ENCODE measurements at places on chromosomes 13 and 19.
A peak's percentile ranks its signal among the peaks of the same experiment; 100 is the strongest.

- peak; percentile 15 for DNase-seq
Measured at GRCh38 chr19:55216461-55217198, 7.3 kb upstream of the PTPRH start.

DNA sequence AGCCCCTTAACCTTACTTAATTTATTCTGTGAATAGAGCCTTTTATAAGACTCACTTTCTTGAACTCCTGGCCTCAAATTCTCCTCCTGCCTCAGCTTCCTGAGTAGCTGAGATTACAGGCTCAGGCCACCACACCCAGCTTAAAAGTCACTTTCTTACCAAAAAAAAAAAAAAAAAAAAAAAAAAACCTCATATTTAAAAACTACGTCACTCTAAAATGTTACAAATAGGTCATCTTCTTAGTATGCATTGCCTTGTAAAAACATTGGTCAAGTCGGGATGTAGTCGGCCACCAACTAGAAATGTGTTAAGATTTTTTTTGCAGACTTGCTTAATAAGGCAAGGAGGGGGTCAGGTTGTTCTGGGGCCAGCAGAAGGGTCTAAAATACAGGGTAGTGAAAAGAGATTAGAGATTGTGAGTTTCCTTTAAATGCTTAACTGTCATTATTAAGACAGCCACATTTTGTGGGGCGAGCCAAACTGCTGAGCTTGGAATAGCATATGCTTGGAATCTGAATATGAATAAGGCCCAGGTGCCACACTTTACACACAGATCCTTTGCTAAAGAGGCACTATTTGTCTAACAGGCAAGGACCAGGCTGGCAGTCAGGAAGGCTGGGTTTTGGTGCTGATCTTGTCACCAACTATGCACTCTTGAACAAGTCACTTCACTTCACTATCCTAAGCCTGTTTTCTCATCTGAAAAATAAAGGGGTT, 16.5 kb upstream of the IL17D start:
- DNase-seq: no peak

GRCh38 chr19:41682437-41682836, 5.6 kb downstream of the CEACAM7 start:
- no peak for DNase-seq

GRCh38 chr19:6232601-6233055, 47.1 kb downstream of the MLLT1 start:
- no peak for DNase-seq

DNA sequence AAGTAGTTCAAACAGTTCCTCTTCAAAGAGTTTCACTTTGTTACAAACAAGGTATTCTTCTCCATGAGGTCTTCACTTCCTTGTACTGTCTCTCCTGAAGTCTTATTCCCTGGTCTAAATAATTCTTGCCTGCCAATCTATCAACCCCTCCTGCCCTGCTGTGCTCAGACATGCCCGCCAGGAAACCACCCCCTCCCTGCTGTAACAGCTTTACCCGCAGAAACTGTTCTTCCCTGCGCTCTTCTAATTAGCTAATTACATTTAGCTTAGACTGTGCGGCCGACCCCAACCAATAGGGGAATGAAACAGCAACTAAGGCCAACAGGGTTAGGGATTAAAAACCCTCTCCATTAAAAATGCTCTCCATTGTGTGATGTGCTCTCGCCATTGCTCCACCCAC, 46.7 kb downstream of the ZNF846 start:
- DNase-seq: no peak

- DNase-seq: no peak
Measured at GRCh38 chr13:83557845-83558244, 324.4 kb downstream of the SLITRK1 start.

DNA sequence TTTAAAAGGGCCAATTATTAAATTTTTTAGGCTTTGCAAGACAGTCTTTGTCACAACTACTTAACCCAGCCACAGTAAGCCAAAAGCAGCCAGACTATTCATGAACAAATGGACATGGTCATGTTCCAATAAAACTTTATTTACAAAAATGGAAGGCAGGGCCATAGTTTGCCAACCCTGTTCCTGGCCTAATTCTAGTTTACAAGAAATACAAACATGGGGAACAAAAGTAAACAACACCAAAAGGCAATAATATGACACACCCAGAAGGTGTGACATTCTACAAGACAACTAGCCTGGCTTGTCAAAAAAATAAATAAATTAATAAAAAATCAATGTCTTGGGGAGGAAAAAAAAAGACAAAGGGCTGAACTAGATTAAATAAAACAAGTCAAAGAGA, 24.8 kb upstream of the CCNP start:
- DNase-seq: no peak

GRCh38 chr19:12092065-12092867, 27.7 kb downstream of the ZNF844 start:
- DNase-seq: peak; percentile 12

DNA sequence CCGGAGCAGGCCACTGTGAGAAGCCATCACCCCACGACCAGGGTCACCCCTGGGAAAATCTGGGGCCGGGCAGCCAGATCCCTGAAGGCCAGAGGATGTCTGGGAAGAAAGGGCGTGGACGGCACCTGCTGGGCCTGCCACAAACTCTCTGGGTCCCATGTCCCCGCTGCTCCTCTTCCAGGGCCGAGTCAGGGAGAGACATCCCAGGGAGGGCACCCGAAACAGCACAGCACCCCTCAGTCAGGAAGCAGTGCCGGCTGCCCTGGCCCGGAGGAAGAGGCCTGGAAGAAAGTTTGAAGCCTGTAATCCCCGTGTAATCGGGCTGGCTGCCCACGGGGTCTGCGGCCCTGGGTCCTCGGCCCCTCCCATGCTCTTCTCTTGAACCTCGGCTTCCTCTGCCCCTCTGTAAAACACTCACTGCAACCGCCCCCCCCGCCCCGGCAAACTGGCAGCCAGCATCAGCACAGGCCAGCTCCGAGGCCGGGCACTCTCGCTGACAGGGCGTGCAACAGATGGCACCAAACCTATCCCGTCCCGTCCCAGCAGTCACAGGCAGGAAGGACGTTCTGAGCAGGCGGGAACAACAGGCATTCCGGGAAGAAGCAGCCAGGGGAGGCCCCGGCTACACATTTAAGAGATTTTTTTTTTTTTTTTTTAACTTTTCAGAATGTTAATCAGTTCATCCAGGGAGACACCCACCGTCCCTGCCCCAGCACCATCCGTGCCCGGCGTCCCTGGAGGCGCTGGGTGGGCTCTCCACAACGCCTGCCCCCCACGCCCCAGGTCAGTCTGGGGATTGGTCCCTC, 1.5 kb downstream of the SBNO2 start:
- DNase-seq: no peak

- DNase-seq: no peak
Measured at GRCh38 chr19:47324502-47324901, 7.5 kb upstream of the C5AR2 start.

GRCh38 chr13:45219938-45220375, 19.1 kb upstream of the KCTD4 start:
- DNase-seq: no peak

GRCh38 chr19:383922-384798, 24.8 kb downstream of the C2CD4C start:
- DNase-seq: no peak

DNA sequence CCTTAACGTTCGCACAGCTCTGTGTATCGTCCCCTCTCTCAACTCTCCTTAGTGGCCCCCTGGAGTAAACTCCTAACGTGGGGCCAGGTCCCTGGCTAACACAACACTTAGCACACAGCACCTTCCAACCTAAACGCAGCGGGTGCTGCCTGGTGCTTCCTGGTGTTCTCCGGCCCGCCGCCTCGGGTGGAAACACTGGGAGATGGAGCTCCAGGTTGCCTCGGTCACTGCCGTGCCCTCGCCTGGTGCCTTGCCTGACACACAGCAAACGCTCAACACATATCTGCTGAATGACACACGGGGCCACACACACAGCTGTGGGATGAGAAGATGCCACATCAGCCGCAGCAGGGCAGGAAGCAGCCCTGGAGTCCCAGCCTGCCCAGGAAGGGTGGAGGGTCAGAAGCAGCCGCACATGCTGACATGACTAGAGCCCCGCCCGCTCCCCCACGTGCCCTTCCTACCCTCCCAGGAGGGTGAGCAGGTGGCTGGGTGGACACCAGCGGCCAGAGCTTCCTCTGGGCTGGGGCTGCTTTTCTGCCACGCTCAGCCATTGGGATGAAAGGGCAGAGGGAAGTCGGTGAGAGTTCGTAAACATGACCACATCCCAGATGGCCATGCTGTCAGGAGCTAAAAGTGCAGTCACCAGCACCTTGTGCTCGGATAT, 6.6 kb downstream of the PEPD start:
- no peak for DNase-seq

DNA sequence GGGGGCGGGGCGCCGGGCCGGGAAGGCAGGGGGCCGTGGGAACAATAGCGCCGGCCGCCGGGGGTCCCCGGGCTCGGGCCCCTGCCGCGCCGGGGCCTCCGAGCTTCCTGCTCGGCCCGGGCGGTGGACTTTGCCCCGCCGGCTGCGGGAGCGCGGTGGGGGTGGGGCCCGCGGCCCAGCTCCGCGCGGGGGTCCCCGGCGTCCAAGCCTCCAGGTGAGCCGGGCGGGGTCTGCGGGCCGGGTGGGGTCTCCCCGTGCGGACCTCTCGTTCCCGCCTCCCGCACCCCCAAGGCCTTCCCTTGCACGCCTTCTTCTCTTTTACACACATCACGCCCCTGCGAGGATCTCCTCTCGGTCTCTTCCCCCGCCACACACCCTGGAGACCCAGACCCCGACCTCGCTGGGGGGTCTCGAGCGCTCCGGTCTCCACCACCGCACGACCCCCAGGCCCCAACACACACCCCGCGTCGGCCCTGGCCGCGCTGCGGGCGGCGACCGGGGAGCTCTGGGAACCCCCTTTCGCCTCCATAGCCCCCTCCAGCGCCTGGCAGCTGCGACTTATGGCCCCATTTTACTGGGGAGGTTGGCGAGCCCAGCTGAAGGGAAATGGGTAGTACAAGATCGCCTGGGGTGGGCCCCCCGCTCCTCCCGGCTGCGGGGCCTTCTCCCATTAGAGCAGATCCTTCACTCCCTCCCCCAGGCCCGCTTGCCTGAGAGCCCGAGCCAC, 711 bp downstream of the CAMSAP3 start:
- DNase-seq: no peak

DNA sequence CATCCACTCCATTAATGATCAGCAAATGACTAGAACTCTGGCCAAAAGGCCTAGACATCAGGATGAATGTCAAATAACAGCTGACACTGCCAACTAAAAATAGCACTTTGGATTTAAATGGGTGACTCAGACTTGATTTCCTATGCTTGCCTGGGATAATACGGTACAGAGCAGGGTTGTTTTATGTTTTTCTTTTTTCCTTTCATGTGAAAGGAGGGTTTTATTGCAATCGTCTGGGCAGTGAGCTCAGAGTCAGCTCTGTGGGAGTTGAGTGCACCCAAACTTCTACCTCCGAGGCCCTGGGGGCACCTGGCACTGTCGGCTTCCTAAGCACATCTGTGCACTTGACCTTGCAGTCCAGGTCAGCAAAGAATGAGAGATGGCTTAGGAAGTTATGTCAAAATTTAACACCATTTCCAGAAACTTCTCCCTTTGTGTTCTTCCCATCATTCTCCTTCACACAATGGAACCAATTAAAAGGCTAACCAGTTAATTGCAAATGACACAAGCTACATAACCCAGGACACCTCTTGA, 134.1 kb downstream of the LACC1 start:
- no peak for DNase-seq

GRCh38 chr19:6668691-6669090, 1.3 kb downstream of the TNFSF14 start:
- no peak for DNase-seq

- no peak for DNase-seq
Measured at GRCh38 chr19:35085947-35086346, 29.7 kb upstream of the FXYD3 start.

DNA sequence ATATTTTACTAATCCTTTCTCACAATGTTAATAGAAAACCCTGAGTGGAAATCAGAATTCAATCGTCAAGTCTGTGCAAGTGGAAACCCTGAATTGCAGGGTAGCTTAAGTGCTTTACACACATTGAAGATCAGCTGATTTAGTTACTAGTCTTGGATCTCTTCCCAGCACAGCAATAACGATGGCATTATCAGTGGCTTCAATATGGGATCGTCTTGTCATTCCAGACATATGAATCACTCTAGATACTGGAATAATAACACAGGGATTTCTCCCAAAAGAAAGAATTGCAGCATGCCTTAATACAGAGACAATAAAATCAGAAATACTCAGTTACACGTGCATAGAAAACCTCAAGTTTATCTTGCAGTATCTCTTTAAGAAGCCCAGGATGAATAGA, 12.6 kb upstream of the METTL21C start:
- no peak for DNase-seq

DNA sequence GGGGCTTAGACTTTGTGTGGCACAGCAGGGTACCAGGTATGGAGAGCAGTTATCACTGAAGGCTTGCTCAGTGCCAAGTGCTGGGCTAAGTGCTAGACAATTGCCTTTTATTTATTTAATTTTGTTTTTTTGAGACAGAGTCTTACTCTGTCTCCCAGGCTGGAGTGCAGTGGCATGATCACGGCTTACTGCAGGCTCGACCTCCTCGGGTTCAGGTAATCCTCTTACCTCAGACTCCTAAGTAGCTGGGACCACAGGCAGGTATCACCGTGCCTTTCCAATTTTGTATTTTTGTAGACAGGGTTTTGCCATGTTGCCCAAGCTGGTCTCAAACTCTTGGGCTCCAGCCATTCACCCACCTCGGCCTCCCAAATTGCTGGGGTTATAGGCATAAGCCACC, 256.9 kb downstream of the ZNF536 start:
- no peak for DNase-seq

Measured in activated CD8-positive, alpha-beta memory T cell treated with anti-CD3 and anti-CD28 coated beads for 1 hour (primary cell).